ENCODE measurements at places on chromosomes 2 and 18. TPM values are rescaled to one million over a fixed set of nuclear protein-coding genes. Genes with fewer than 3 reads are reported as not detected.

DNA sequence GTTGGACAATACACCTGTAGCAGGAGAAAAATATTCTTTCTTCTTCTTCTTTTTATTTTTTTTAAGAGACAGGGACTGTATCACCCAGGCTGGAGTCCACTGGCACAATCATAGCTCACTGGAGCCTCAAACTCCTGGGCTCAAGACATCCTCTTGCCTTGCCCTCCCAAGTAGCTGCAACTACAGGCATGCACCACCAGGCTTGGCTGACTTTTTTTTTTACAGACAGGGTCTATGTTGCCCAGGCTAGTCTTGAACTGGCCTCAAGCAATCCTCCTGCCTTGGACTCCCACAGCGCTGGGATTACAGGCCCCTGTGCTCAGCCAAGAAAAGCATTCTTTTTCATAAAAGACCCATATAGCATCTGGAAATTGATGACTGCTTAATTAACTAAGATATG is 17.1 kb upstream of the ARHGAP28 start:
- no peak for ATAC-seq

DNA sequence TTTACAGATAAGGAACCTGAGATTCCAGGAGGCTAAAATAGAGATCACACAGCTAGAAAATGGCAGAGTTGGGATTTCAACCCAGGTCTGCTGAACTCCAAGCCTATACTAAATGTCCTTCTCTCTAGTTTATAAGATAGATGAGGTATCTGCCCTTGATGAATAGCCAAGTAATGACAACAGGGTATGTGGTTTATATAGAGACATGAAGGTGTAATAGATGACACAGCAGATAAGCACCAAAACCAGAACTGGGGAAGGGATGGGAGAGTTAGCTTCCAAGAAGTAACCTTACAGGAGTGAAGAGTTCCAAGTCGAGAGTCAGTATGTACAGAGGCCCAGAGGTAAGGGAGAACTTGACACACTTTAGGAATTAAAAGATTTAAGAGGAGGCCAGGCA is 104.7 kb upstream of the UBXN4 start:
- ATAC-seq = no peak

DNA sequence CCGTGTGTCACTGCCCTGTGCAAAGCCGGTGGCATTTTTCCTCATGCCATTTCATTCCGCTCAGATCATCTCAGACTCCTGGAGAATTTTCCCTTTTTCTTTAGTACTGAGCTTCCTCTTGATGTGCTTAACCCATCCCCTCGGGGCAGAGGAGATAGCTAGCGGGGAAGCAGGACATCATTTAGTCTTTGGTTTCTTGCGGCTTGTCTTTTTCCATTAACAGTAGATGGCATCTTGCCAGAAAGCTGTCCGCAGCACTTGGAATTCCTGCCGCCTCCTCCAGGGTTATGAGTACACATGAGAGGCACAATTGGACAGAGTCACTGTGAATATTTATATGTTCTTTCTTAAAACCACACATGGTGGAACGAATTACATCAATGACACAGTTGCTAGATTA is 226.6 kb downstream of the ALPK2 start:
- no peak for ATAC-seq

DNA sequence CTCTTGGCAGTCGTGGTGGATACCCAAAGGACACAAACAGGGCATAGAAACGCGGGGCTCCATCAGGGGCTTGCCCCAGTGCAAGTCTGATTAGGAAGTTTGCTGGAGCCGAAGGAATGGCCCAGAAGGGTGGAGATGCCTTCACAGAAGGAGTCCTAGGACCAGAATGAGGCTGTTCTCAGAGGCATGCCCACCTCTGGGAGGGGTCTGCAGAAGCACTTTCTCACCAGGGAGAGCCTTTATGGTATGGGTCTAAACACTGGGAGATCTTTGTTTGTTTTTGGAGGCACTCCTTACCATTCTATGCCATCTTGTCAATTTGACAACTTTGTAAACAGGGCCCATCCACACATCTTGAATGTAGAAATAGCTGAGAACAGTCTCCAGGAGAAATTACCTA is 75.0 kb downstream of the CRIM1 start:
- ATAC-seq = no peak

DNA sequence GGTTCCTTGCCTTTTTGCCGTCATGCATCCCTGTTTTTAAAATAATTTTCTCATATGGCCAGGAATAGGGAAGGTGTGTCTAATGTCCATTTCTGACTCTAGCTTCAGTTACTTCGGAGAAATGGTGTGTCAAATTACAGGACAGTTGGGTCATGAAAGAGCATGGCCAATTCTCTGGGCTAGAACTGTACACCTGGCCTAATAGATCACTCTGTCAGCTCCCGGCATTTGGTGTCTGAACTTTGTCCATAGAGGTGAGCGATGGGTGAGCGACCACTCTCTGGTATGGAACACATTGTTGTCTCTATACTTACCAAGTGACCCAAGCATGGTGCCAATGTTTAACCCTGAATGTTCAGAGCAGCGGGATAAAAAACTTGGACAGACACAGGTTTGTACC is 38.3 kb upstream of the ASB18 start:
- ATAC-seq = no peak

- no peak for ATAC-seq
Measured at GRCh38 chr2:127706215-127706990, 5.1 kb downstream of the SFT2D3 start.

The CCL20 gene
- 2.8 TPM for total RNA-seq

- peak; percentile 59 for ATAC-seq
Measured at GRCh38 chr2:145740302-145740701, 1220.4 kb upstream of the ZEB2 start.

- no peak for ATAC-seq
Measured at GRCh38 chr2:226638576-226638975, 161.0 kb downstream of the IRS1 start.

DNA sequence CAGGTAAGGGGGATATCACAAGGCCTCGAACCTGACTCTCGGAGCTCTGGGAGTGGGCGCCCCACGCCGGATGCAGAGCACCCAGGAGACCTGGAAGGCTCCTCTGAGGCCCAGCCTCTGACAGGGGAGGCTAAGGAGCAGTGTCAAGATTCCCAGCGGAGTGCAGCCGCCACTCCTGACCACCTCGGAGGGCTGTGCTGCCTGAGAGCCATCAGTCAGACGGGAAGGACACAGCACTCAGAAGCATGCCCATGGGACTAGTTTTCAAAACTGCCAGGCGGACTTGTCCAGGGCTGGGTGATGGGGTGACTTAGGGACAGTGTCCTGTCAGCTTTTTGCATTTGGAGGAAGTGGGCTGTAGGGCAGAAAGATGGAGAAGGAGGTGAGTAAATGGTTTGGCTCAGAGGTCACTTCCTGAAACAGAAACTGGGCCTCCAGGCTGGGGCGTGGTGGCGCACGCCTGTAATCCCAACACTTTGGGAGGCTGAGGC is 34.6 kb upstream of the B3GNT7 start:
- no peak for ATAC-seq

GRCh38 chr18:50662775-50663383 is 103.0 kb downstream of the MAPK4 start:
- ATAC-seq = no peak

- ATAC-seq = no peak
Measured at GRCh38 chr2:44267796-44268648, 7.3 kb upstream of the SLC3A1 start.

The SERPINB10 gene
- total RNA-seq = 0.36 TPM

- no peak for ATAC-seq
Measured at GRCh38 chr2:208112969-208113368, 11.4 kb downstream of the CRYGD start.

DNA sequence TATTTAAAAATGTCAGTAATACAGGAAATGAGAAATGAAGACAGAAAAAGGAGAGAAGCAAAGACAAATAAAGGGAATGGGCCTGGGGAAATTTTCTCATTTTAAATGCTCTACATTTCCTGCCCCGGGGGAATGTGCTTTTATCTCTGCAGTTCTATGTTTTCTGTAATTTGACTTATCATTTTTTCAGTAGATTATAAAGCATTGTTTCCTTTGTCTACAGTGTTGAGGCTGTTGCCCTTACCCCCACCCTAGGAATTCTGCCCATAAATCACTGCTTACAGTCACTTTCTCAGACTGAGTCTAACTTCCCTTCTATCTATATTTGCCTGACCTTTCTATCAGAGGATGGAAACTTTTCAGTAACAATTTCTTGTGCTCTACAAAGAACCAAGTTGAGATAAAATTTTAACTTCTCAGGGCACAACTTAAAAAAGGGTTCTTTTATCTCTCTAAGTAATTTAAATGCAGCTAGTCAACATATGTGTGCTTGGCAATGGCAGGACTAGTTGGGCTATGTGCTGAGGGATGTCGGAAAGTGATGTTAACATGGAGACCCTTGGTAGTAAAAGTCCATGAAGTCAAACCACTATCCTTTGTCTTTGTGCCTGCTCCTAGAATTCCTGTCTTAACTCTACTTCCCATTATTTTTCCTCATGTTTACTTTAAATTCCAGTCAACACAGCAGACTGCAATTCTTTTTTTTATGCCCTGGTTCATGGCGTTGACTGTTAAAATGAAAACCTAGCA is 146.5 kb upstream of the MMADHC start:
- ATAC-seq = no peak

DNA sequence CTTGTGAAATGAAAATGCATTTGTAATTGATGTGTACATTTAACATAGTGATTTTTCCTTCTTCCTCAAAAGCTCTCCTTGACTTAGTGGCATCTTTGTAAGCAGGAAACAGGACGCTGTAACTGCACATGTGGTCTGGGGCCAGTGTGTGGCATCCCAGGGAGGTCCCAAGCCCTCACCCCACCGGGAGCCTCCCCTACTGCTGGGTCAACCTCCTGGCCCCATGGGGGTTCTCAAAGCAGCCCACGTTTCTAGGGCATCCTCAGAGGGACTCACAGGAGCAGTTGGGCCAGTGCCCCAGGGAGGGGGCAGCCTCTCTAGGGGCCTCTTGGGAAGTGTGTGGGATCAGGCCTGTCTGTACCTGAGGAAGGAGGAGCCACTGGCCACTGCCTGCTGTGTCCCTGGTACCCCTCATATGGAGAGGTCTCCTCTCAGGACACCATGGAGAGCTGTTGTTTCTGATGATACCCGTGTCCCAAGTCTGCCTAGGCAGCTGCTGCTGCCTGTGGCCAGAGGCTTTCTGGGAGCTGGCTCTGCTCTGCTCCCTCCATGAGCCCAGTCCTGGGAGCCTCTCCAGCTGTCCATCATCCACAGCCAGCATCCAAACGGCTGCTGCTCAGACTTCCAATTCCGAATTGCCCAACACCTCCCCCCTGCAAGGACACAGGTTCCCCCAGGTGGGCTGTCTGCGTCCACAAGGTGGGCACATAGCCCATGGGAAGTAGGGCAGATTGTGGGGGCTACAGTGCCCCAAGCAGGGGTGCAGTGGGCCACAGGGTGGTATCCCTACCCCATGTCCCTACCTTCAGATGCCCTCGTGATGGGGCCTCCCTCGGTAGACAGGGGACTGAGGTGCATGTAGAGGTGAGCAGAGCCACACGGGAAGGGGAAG is 13.4 kb downstream of the ARHGEF4 start:
- ATAC-seq = no peak

GRCh38 chr2:168241208-168241607 is 6.2 kb downstream of the STK39 start:
- ATAC-seq = peak; percentile 59

GRCh38 chr2:238415893-238416292 is 10.8 kb upstream of the ASB1 start:
- ATAC-seq = no peak

DNA sequence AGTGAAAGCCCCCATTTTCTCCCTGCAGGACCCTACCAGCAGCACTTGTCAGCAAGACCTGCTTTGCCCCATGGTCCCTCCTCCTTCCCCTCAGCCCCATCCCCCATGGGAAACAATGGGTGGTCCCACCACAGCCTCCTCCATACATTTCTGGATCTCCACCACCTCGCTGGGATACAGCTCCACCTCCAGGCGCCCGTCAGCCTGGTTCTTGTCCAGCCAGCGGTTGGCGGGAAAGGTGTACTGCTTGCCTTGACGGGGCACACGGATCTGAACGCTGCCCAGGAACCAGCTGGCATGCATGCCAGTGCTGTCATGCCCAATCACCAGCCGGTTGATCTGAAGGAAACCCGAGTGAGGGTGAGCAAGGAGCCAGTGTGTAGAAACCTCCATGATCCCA is 90.9 kb downstream of the LOXHD1 start:
- ATAC-seq = no peak

The UGT1A8 gene
- 0.16 TPM for total RNA-seq

DNA sequence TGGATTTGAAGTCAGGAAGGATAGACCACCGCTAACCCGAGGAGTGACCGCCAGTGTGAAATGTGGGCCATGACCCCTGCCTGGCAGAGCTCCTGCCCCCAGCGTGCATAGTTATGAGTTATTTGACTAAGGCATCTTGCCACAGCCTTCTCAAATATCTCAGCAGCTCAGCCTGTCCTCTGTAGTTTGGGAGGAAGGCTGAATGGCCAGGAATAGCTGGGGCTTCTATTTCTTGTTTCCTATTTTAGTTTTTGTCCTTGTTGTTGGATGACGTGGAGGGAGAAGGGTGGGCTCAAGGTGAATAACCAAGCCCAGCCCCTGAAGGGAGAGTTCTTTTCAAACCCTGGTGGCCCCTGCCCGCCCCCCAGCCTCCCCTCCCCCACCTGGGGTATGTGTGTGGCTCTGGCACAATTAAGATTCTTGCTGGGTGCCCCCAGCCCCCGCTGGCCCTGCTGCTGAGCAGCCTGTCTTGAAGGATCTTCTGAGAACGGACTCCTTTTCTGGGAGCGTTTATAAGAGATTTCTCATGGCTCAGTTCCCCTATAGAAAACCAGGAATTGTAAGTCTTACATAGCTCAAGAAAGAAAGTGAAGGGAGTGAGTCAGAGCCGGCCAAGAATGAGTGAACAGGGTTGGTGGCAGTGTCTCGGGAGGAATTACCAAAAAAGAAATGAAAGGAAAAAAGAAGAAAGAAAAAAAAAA is 157.4 kb downstream of the GLI2 start:
- no peak for ATAC-seq

GRCh38 chr2:221833966-221834365 is 261.9 kb upstream of the EPHA4 start:
- no peak for ATAC-seq

The ALPG gene
- not detected for total RNA-seq

DNA sequence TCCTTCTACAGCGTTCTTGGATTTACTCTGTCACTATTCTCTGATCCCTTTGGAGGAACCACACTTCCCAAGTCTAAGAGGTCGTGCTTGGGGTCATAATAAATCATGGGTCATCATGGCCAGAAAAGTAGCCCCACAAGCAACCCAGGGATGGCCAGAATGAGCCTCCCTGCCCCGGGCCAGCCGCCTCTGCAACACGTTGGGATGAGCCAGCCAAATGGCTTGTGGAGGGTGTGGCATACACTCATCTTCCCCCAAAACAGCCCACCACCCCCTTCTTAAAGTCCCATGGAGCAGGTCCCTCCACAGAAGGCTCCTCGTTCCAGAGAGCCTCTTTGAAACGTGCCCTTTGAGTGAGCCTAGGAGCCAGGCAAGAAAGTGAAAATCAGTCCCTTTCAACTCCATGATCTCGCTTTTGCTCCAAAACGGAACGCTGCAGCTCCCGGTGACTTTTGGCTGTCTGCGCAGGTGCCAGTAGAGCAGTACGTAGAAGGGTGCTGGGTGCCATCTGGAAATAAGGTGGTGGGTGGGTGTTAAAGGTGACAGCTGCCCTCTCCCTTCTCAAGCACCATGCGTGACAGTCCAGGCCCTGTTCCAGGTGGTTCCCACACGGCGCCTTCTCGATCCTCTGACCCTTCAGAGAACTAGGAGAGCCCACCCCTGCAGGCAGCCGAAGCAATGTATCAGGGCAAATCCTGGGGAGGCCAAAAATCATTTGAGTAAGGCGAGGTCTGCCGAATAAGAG is 48.5 kb upstream of the FOSL2 start:
- ATAC-seq = no peak
